Type B pancreatic cell (in vitro differentiated cells): ENCODE measurements at places on chromosomes 3 and 15.

DNA sequence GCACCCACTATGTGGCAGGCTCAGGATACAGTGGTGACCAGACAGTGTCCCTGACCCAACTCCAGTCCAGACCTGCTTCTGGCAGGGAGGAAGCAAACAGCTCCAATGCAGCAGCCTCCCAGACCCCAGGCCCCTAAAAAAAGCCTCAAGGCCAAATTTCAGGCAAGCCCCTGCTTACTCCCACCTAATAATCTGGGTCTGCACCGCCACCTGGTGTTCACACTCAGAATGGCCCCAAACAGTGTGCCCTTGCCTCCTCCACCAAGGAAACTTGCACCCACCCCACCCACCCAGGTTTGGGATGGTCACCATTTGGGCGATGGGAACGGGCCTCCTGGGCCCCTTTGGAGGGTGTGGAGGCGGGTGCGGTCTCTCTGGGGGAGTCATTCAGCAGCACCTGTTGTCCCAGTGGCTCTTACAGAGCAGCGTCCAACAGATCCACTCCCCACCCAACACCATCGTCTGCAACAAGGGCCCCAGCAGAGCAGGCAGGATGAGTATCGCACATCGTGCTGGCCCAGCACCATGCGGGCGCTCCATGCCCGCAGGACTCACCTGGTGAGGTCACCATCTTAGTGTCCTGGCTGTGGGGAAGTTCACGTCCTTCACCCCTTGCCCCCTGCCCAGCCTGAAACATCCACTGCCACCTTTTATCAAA is 17.3 kb downstream of the C3orf18 start:
- peak; percentile 80 for DNase-seq

- DNase-seq: no peak
Measured at GRCh38 chr15:34754674-34755418, at the start of gene GJD2. Gene GJD2 (minus strand): TSS chr15:34754998. CDS start chr15:34754488, 510 bp downstream.

DNA sequence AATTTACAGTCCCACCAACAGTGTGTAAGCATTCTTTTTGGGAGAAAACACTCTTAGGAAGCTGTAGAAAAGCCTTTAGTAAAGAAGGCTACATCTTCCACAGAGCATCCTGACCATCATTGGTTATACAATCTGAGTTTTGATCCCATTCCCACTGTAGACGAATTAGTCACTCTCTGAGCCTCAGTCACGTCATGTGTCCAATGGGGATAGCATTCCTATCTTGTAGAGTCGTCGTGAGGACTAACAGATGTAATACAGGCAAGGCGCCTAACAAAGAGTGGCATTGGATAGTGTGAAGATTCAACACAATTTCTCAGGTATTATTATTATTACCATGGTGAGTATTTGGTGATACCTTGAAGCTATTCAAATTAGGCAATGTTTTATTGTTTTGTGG is 44.0 kb upstream of the ALDH1A3 start:
- no peak for DNase-seq

- no peak for DNase-seq
Measured at GRCh38 chr3:33525232-33525631, 85.0 kb upstream of the UBP1 start.

- DNase-seq: no peak
Measured at GRCh38 chr3:169579116-169579710, 84.3 kb downstream of the MECOM start.

- no peak for DNase-seq
Measured at GRCh38 chr3:100158918-100159330, 44.6 kb upstream of the FILIP1L start.

GRCh38 chr3:152556731-152557254 is 278.1 kb upstream of the P2RY1 start:
- DNase-seq: no peak

DNA sequence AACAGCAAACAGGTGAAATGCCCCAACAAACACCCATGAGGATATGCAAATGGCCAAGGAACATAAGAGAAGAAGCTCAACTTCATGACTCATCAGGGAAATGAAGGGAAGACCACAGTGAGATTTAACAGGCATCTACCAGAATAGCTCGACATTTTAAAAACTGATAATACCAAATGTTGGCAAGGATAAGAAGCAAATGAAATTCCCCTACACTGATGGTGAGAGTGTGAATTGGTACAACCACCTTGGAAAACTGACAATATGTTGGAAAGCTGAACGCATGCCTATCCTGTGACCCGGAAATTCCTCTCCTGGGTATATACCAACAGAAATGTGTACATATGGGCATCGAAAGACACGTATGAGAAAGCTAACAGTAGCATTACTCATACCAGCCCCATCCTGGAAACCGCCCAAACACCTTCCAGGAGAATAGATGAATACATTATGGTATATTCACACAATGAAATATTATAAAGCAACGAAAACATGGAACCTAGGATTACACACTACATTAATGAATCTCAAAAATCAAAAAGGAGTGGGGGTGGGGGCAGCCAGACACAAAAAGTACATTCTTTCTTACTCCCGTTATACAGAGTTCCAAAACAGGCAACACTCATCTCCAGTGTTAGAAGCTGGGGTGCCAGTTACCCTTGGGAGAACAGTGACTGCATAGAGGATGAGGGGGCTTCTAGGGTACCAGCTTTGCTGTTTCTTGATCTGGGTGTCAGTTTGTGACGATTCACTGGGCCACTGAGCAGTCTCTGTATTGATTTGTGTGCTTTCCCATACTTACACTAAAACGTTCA is 16.9 kb downstream of the RFTN1 start:
- no peak for DNase-seq

GRCh38 chr3:30418443-30418842 is 188.0 kb upstream of the TGFBR2 start:
- DNase-seq: no peak

- no peak for DNase-seq
Measured at GRCh38 chr3:168933614-168934013, 729.9 kb downstream of the MECOM start.

- no peak for DNase-seq
Measured at GRCh38 chr3:44516230-44516629, 38.8 kb upstream of the ZNF445 start.
